ENCODE measurements at places on chromosomes 5 and 9.
A peak's percentile ranks its signal among the peaks of the same experiment; 100 is the strongest.

DNA sequence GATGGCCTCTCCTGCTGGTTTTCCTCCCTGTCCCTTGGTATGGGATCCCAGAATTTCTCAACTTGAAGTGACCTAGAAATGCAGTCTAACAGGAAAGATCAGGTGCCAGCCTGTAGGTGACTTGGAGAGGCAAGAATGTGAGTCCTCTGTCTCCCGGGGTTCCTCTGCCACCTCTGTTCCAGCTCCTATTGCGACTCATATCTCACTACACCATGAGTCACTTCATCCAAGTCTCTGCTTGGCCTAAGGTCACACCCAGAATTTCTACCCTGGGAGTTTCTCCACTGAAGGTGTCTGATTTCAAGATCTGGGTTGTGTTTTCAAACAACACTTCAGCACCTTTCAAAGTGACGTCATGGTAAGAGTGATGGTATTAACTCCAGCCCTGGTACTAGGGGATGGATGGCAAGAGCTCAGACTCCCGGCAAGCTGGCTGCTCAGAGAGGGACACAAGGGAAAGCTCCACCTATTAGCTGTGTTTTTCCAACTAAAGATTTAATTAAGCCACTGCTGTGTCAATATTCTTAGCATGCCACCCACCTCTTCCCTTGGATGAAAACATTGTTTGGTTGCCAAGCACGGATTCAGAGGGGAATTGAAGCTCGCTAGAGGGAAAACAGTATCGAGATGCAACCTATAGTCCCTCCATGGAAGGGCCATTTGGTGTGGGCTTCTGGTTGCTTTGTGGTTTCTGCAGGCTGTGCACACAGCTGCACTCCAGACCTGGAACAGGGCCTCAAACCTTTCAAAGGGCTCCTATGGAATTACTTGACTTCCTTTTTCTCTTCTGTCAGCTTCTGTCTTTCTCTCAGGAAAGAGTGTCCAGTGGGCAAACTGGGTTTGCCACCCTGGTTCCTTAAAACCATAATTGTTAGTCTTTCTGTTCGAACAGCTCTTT lies 205.7 kb downstream of the GAS1 start:
- DNase-seq = no peak
- H3K27ac ChIP-seq = no peak overlapping the region
- peaks cover 2% of the 10 kb centered on the region for H3K36me3 ChIP-seq
- H3K27me3 ChIP-seq = no peaks in the 10 kb centered on the region

DNA sequence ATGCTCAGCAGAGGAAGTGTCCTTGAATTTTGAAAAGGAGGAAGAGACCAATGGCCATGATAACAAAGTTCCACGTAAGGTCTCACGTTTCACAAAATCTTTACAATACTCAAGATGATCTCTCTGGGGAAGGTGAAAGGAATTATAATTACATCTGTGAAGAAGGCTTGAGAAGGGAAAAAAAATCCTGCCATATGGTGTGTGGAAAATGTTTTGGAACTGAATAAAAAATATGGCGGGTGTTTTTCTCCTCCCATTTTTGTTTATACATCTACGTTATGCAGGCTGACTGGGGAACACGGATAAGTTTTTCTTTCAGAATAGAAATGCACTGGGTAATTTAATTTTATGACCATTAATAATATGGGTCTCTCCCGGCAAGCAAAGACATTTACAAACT lies 425.6 kb upstream of the BRINP1 start:
- H3K36me3 ChIP-seq = no peaks in the 10 kb centered on the region
- no peak overlapping the region for H3K4me3 ChIP-seq
- H3K27ac ChIP-seq = no peak overlapping the region
- H3K4me1 ChIP-seq = no peaks in the 10 kb centered on the region
- DNase-seq = no peak

GRCh38 chr5:100311806-100312205 lies 223.4 kb upstream of the FAM174A start:
- H3K27ac ChIP-seq = no peak overlapping the region
- DNase-seq = no peak
- H3K4me3 ChIP-seq = no peak overlapping the region
- H3K4me1 ChIP-seq = no peaks in the 10 kb centered on the region
- no peaks in the 10 kb centered on the region for H3K27me3 ChIP-seq

- no peak overlapping the region for H3K27ac ChIP-seq
- H3K4me3 ChIP-seq = no peak overlapping the region
- no peaks in the 10 kb centered on the region for H3K36me3 ChIP-seq
- H3K27me3 ChIP-seq = peaks cover 16% of the 10 kb centered on the region
- no peak for DNase-seq
These were observed 7.7 kb downstream of the RASGEF1C start for GRCh38 chr5:180201051-180201987.

DNA sequence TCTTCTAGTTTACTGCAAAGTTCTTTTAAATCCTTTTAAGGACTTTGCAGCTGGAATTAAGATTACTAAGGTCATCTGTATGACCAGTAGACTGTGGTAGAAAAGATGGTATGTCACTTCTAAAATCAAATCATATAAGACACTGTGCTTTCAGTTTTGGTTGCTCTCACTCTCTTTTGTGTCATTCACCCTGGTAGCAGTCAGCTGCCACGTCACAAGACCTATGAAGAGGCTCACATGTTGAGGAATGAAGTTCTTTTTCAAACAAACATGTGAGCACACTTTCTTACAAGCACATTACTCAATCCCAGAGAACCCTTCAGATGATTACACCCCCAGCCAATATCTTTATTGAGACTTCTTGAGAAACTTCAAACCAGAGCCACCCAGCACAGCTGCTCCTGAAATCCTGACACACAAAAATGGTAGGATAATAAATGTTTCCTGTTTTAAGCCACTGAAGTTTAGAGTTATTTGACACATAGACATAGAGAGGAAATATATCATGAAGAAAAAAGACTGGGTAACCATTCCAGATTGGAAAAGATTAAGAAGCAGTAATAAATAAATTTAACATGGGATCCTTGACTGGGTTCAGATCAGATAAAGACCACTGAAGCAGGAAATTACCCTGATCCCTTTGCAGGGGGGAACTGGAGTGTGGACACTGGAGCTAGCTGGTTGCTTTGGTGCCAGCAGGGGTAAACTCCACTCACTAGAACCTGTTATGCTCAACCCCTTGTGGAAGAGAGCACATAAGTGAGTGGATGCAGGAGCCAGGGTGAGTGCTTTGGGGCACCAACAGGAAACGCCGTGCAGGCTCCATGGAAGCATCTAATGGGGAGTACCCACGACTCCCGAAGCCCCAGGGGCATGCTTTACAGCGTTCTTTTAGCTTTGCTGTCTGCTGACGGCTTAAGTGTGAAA lies 64.1 kb downstream of the SLCO4C1 start:
- H3K4me3 ChIP-seq = no peak overlapping the region
- no peak for DNase-seq
- H3K27me3 ChIP-seq = peaks cover 6% of the 10 kb centered on the region
- H3K27ac ChIP-seq = no peak overlapping the region
- H3K36me3 ChIP-seq = no peaks in the 10 kb centered on the region
- H3K4me1 ChIP-seq = peaks cover 8% of the 10 kb centered on the region

DNA sequence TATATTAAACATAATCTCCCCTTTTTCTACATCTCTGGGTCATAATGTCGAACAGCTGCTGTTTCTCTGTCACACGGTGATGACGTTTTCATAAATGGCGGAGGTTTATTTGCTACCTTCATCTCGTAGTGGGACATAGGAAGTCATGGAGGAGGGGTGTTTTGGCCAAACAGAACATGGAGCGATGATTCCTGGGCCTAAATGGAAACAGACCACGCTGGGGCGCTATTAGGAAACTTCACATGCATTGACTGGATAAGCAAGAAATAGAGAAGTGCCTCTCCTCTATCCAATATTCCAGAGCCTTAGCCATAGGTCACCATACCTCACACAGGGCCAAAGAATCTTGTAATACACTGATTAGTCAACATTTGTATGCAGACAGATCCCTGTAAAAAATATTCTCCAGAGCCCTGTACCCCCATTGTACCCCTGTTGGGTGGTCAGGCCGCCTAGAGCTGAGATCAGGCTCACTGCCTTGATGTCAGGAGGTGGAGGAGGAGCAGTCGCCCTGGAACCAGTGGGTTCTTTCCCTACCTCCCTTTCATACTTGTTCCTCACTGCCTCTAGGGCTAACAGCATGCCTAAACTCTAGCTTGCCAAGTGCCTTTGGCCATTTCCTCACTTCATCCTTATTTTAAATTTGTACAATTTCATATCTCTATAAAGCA lies 77.8 kb upstream of the SPIN1 start:
- peaks cover 45% of the 10 kb centered on the region for H3K4me1 ChIP-seq
- DNase-seq = no peak
- H3K27ac ChIP-seq = peak overlapping the region; percentile 4
- H3K36me3 ChIP-seq = no peaks in the 10 kb centered on the region
- no peak overlapping the region for H3K4me3 ChIP-seq

DNA sequence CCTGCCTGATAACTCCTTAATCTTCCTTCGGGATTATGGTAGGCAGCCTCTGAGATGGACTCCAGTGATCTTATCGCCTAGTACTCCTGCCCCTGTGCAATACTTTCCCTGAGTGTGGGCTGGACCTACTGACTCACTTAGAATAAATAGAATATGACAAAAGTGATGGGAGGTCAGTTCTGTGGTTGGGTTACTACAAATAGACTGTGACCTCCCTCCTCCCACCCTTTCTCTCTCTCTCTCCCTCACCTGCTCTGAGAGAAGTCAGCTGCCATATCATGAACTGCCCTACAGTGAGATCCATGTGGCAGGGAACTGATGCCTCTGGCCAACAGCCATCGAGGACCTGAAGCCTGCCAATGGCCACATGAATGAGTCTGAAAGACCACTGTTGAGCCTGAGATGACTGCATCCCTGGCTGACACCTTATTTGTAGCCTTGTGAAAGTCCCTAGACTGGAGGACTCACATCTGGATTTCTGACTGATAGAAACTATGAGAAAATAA lies 31.7 kb downstream of the NRG2 start:
- no peak overlapping the region for H3K27ac ChIP-seq
- H3K4me3 ChIP-seq = no peak overlapping the region
- no peaks in the 10 kb centered on the region for H3K4me1 ChIP-seq
- no peaks in the 10 kb centered on the region for H3K36me3 ChIP-seq
- peaks cover 8% of the 10 kb centered on the region for H3K27me3 ChIP-seq
- DNase-seq = no peak

DNA sequence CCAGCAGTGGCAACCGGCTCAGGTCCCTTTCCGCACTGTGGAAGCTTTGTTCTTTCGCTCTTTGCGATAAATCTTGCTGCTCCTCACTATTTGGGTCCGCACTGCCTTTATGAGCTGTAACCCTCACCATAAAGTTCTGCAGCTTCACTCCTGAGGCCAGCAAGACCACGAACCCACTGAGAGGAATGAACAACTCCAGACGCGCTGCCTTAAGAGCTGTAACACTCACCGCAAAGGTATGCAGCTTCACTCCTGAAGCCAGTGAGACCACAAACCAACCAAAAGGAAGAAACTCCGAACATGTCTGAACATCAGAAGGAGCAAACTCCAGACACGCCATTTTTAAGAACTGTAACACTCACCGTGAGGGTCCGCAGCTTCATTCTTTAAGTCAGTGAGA lies 103.5 kb downstream of the GLIS3 start:
- no peak overlapping the region for H3K27ac ChIP-seq
- H3K4me3 ChIP-seq = no peak overlapping the region
- H3K27me3 ChIP-seq = no peaks in the 10 kb centered on the region
- peaks cover 9% of the 10 kb centered on the region for H3K36me3 ChIP-seq
- no peak for DNase-seq
- no peaks in the 10 kb centered on the region for H3K4me1 ChIP-seq

Data from activated naive CD8-positive, alpha-beta T cell treated with anti-CD3 and anti-CD28 coated beads, Interleukin-2, amount 10 ng/mL, durations not matched to agents 7 days and 5 days (primary cell).